ENCODE measurements at places on chromosomes 7 and 10.

DNA sequence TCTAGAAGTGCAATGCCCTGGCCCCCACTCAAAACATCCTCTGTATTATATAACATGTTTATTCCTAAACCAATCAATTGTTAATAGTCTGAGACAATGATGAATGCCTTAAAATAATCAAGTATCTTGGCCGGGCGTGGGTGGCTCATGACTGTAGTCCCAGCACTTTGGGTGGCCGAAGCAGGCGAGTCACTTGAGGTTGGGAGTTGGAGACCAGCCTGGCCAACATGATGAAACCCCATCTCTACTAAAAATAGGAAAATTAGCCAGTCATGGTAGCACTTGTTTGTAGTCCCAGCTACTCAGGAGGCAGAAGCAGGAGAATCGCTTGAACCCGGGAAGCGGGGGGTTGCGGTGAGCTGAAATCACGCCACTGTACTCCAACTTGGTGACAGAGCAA, 29.4 kb upstream of the CACNA2D1 start:
- DNase-seq: no peak

DNA sequence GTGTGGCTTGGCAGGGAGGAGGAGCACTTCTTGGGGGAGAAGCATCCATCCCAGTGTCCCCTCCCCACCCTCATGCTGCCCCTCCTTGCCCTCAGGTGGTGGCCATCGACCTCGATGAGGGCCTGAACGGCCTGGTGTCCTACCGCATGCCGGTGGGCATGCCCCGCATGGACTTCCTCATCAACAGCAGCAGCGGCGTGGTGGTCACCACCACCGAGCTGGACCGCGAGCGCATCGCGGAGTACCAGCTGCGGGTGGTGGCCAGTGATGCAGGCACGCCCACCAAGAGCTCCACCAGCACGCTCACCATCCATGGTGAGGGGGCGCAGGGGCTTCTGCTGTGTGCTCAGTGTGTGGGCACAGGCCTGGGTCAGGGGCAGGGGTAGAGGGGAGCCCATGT, 14.8 kb downstream of the C10orf105 start:
- DNase-seq: no peak

DNA sequence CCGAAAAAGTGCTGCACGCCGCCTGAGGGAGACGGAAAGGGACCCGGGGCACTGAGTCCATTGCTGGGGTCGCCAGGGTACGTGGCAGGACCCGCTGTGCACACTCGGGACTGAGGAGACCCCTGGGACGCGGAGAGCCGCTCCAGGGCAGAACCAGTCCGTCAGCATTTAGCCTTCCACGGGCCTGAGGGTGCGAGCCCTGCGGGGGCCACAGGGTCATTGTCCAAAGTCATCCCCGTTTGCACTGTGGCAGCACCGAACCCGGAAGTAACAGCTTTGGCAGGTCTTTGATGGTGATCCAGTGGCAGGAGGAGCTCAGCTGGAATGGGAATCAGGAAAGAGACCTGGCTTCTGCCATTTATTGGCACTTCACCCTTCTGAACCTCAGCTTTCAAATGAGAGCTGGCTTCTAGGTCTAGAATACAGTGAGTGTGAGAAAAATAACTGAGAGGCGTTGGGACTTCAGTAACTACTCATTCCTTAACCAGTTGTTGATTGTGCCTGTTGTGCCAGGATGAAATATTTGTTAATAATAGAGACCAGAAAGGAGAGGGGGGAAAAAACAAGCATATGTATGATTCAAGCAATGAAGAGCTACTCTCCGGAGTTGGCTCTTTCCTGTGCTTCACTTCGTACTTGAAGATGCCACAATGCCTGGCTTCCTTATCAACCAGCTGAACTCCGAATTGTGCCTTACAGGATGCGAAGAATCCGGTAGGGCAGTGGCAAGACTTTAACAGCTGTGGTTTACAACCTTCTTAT, 811 bp upstream of the ARHGAP12 start:
- no peak for DNase-seq

DNA sequence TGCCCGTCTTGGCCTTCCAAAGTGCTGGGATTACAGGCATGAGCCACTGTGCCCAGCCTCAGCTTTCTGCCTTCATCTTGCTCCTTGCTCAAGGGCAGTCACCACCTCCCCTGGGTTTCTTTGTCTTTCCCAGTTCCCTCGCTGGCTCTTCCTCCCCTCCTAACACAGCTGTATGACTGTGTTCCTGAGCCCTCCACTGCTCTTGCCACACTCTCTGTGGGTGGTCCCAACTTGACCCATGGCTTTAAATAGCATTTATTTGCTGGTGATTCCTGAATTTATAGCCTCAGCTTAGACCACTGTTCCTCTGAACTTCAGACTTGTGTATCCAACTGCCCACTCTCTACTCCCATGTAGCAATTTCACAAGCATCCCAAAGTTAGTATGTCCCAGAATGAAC, 181.3 kb downstream of the BAMBI start:
- no peak for DNase-seq

DNA sequence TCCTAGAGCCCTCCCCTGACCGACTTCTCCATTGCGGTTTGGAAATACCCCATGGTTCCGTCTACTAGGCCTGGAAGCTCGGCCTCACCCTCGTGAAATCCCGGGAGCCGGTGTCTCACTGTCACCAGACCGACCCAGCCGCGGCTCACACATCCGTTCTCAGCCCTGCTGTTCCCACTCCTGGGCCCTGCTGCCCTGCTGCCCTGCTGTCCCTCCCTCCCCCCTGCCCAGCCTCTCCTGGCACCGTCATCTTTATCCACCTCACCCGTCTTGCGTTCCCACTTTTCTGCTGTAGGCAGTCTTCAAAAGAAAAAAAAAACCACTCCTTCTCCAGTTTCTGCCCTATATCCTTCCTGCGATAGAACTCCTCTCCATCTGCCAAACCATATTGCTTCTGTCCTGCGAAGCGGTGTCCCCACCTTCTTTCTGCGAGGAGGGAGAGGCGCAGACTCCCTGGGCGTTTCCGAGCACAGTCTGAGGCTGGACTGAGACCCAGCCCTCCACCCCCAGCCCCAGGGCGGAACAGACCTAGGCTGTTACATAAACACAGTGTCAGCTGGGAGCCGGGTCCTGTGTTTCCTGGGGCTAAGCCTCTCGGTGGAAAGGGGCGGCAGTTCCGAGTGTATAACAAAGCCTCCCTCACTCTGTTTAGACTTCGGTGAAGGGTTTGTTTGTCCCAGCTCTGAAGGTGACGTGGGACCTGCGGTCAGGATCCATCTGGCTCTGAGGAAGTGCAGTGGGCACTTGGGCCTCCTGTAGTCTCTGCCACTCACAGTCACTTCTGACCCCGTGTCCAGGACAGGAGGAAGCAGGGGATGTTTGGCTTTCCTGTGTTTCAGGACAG, 2.8 kb downstream of the AGAP3 start:
- DNase-seq: peak; percentile 42

DNA sequence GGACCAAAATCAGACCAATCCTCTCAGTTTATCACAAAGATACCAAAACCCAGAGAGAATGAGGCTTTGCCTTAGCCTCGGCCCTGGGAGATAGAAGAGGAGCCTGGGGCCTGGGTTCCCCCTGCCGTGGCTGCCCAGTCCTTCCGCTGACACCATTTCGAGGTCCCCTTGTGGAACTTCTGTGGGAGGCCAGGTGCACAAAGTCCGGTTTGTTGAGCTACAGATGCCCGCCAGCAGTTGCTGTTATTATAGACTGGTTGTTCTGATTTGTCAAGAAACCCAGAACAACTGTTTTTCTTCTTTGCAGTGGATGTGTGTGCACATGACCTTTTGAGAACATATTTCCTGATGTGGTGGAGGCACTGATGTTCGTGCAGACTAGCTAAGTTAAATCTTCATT, 47.6 kb downstream of the CUX1 start:
- DNase-seq: no peak

DNA sequence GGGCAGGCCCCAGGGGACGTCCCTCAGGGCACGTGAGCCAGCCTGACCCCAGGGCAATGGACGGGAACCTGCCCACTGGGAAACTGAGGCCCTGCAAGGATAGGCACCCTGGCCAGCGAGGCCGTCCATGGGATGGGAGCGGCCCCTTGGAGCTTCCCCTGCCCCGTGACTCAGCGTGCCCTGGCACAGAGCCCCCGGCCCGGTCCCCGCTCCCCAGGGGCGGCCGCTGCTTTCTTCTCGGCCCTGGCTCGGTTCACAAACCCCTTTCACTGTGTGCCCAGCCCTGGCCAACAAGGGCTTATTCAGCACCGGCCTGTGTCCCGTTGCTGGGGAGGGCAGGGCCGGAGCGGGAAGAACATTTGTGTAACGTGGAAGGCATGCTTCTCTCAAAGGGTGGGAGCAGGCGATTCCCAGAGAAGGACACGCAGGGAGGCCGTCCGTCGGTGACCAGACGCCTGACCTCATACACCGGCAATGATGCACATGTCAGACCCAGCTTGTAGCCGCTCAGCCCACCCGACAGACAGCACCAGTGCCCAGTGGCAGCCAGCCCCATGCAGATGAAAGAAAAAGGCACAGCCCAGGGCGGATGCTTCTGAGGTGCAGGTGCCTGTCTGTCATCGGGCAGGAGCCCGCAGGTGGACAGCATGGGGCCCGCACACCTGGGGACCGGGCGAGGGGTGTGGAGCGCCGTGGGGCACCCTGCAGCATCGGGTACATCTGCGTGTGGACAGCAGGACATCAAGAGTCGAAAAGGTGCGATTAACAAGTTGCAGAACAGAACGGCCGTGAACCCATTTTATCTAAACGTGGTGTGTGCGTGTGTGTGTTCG, 94.5 kb downstream of the PDGFA start:
- no peak for DNase-seq

DNA sequence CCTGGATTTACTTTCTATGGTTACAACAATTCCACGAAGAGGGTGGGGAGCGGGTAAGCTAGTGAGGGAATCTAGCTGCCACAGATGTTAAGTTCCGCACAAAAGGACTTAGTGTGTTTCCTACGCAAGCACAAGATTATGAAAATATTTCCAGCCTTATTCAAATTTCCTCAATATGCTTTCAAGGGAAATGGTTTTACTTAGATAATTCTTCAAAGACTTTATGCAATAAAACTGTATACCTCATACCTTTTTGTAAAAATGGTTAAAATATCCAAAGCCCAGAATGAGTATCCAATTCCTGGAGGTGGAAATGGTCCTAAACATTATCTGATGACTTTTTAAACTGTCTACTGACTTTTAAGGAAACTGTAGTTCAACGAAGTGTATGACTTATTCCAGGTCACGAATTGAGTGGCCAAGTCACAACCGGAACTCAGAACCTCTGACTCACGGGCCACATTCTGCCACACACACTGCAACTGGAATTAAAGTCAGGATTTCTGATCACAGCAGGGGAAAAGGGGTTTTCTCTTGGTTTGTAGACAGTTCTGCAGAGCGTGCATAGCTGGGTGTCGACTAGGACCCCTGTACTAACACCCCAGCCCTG, 20.2 kb upstream of the INSIG1 start:
- DNase-seq: no peak

- no peak for DNase-seq
Observed at GRCh38 chr10:80509108-80509402, 28.6 kb upstream of the SH2D4B start.

DNA sequence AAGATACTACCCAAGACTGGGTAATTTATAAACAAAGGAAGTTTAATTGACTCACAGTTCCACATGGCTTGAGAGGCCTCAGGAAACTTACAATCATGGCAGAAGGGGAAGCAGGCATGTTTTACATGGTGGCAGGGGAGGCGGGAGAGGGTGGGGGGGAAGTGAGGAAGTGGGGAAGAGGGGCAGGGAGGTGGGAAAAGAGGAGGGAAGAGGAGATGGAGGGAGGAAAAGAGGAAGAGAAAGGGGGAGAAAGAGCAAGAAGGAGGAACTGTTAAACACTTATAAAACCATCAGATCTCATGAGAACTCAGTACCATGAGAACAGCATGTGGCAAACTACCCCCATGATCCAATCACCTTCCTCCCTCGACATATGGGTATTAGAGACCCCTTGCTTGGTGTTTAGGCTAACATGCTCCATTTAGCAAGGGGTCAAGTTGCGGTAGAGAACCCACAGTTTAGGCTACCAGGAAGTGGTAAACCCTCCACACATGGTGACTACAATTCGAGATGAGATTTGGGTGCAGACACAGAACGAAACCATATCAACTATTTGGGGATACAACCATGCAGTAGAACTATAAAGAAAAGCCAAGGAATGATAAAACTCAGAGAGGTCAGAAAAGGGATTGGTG, 3.5 kb upstream of the LMBR1 start:
- peak; percentile 67 for DNase-seq

DNA sequence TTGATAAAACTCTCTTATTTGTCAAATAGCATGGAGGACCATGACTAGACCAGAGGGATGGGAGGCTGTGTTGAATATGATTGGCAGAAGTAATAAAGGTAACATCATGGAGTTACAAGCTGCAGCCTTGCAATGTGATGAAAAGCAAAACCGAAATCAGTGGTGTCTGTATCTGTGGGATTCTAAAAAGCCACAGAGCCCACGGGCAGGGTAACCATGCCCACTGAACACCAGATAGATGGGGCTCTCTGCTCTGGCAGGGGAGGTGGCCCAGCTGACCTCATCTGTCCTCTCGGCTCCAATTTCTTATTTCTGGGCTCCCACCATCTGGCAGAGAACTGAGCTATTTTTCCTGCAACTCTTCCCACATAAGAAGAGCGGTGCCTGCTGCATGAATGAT, 1072.2 kb downstream of the GATA3 start:
- no peak for DNase-seq

- no peak for DNase-seq
Observed at GRCh38 chr7:57437581-57437980, 12.4 kb upstream of the ZNF716 start.

DNA sequence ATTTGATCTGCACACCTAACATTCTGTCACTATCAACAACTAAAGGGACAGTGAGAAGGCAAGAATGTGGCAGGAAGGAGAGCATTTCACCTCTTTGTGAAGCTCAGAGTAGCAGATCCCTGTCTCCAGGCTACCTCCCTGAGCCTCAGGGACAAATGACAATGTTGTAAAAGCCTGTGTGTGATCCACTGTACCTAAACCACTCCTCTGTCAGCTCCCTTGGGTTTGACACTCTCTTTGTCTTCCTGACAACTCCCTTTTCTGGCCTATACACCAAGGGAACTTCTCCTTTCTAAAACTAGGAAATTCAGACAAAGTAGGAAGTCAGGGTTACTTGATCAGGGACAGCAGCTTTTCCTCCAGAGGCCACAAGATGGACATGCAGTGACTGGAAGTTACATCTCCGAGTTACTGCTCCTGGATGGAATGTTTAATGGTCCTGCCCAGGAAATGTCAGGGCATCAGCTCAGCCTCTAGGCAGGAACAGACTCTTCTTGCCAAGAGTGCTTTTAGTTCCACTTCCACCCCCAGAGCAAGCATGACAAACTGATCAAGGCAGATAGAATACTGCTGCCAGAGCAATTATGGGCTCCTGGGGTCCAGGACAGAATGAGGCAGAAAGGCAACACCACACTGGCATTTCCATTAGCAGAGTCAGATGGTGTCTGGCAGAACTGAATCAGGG, 1014.5 kb upstream of the LRRTM3 start:
- no peak for DNase-seq

- DNase-seq: no peak
Observed at GRCh38 chr7:100572949-100573675, 588 bp downstream of the SAP25 start.

DNA sequence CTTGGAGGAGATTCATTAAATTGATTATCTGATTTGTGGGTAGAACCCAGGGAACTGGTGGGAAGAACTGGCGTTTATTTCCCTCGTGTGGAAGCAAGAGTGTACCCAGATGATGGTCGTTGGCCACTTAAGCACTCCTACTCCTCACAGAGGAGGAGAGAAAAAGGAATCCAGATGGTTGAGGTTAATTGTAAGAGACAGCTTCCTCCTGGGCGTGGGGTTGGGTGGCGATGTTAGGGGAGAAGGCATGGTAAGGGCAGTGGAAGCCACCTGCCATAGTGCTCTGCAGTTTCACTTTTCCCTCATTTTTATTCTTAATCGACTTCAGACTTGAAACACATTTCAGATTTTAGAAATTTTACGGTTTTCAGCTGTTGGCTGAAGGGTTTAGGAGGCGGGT, 104.1 kb downstream of the DOCK1 start:
- DNase-seq: no peak
